Fibroblast of upper back skin (primary cell): ENCODE measurements at places on chromosomes 1 and 21.

DNA sequence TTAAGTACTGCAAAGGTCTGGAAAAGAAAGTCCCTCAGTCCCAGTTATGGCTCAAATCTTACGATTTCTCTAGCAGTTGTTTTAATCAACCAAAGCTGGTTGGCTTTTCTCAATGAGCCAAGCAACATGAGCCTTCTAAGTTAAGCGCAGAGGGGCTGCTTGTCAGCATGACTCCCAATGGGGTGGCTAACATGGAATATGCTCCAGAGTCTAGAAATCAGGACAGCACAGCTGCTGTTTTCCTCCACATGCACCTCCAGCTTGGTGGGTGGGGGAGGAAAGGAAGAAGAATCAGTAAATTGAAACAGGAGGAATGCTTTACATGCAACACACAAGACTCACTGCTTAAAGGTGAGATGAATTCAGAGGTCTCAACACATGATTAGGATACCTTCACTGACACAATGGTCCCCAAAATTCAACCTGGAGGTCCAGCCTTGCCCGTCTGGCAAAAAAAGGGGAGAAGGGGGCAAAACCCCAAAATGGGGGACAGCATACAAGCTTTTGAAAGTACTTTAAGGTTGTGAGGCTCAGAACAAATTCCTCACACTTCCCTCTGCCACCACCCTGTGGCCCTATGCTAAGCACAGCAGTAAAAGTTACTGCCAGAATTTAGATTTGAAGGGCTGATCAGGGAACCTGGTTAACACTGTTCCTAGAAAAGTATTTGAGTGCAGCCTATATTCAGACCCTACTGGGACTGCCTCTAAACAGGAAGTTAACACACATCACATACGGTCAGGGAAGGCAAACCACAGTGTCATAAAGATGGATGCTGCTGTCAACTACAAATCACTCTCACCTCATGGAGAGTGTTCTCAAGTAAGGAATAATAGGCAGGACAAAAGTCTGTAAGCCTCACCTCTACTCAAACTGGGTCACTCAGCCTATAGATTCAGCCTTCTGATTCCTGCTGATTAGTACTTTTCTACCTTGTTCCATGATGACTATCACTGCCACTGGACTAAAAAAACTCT lies 2.6 kb downstream of the GATAD2B start:
- peak; percentile 33 for DNase-seq

DNA sequence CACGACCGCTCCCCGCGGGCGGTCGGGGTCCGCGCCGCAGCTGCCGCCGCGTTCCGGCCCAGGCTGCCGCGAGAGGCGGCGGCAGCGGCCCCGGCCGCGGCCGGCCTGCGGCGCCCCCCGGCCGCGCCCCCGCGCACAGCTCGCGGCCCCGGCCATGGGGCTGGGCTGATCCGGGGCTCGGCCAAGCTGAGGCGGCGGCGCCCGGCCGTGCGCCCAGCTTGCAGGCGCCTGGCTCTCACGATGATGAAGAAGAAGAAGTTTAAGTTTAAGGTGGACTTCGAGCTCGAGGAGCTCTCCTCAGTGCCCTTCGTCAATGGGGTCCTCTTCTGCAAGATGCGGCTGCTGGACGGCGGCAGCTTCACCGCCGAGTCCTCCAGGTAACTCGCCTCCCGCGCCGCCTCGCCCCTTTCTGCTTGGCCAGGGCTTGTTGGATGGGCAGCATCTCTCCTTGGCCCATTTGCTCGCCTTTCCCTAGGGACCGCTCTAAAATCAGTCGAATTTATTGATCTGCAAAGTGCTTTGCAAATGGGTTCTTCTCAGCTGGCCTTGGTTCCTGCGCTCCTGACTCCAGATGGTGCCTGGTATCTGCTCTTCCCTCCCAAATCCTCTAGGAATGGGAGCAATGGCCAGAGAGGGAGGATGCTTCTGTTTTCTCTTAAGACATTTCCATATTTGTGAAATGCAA lies 431 bp downstream of the EEIG2 start:
- peak; percentile 9 for DNase-seq

GRCh38 chr1:111442457-111442856 lies 6.6 kb downstream of the WDR77 start:
- DNase-seq = no peak

- no peak for DNase-seq
Measured at GRCh38 chr1:229993060-229993459, 74.0 kb upstream of the GALNT2 start.

DNA sequence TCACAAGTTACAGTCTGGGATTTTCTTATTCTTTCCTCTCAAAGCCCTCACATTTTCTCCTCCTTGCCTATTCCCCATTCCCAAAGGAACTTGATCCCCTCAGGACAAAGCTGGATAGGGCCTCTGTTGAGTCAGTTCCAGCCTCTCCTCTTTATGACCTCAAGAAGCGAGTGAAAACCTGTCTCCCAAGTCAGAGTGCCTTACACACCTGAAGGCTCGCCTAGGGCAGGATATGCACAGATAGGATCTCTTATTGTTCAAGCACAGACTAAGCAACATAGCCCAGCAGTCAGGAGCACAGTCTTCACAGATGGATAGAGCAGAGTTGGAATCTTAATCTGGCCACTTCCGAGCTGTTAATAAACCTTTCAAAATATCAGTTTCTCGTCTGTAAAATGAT lies 60.8 kb upstream of the PRRC2C start:
- no peak for DNase-seq

DNA sequence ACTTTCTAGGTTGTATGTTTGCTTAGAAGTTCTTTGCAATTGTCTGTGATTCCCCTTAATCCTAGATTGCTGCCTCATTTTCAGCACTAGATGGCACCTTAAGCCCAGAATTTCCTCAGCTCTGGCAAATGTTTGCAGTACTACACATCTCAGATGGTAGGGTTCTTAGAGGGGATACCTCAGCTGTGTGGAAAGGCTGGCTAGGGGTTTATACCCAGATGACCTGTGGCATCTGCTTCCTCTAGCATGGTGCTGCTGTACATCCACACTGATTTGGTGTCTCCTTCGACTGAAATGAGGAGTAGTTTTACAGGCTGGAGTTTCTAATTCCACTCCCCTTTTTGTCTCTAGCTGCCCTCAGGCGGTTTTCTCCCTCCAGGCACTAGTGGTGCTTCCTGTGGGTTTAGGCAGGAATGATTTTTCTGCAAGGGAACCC lies 23.5 kb downstream of the ASB17 start:
- peak; percentile 62 for DNase-seq

DNA sequence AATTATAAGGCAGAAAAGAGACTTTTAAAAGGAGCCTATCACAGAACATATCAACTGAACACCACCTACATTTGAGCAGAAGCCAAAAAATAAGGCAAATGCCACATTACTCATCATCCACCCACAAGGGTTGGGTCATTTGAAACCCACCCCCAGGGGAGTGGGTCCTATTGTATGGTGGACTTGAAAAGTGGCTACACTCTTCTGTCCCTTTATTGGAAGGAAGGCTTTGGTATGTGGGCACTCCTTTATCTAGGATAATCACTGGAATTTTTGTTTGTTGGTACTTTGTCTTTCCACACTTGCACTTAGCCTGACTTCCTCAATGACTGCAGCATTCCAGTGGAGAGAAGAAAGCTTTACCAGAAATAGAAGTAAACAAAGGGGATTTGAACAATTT lies 157.2 kb upstream of the COL11A1 start:
- DNase-seq = peak; percentile 75

DNA sequence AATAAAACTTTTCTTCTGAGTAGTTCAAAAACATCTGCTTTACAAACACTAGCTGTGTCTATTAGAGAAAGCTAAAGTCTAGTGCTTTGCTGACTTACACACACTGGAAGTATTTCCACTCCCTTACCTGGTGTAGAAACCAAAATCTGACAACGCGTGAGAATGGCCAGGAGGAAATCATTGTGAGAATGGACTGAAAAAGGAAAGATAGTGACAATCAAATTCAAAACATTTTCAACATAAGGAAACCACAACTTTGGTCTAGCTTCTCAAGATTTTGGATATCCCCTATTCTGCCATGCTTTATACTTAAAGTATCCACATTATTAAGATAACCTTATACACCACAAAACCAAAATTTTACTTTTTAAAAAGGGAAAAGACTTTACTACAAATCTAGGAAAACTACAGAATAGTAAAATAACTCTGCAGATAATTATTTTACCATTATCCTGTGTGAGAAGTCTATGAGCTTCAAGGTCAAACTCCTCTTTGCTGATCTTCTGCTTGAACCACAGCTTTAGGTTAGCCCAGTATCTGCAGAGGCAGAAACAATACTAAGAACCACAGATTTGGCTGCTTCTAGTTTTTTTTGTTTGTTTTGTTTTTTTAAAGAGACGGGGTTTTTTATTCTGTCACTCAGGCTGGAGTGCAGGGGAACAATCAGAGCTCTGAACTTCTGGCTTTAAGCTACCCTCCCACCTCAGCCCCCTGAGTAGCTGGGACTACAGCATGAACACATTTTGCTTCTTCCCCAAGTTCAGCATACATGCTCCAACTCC lies 6.6 kb downstream of the TADA1 start:
- no peak for DNase-seq

GRCh38 chr1:244414543-244414942 lies 37.2 kb downstream of the ADSS2 start:
- peak; percentile 57 for DNase-seq

- no peak for DNase-seq
Measured at GRCh38 chr1:241844593-241844992, 3.4 kb upstream of the EXO1 start.

DNA sequence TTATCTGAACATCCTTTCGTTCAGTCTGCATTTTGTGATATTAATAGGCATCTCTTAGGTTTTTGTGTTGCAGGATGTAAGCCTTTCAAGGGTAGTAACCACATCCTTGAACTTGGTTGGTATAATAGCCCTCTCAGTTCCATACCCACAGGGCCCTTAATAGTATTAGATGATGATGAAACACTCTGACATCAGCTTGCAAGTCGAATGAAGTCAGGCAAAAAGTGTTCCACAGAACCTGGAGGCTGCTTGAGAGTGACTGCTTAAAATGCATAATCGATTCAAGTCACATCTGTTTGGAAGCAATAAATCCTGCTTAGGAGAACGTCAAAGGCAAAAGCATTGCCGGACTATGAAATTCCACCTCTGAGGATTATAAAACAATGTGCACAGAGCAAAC lies 415.6 kb upstream of the KAZN start:
- DNase-seq = peak; percentile 1

GRCh38 chr1:19505693-19506457 lies 20.5 kb upstream of the CAPZB start:
- no peak for DNase-seq

GRCh38 chr1:184630679-184631060 lies 124.0 kb downstream of the EDEM3 start:
- no peak for DNase-seq

GRCh38 chr1:32759997-32760623 lies 57.0 kb downstream of the YARS1 start:
- DNase-seq = peak; percentile 67

GRCh38 chr1:64172458-64172983 lies 30.9 kb upstream of the UBE2U start:
- DNase-seq = peak; percentile 74

- peak; percentile 41 for DNase-seq
Measured at GRCh38 chr21:17793246-17794123, 25.7 kb downstream of the C21orf91 start.

GRCh38 chr1:76068542-76068941 lies 6.0 kb upstream of the ST6GALNAC3 start:
- peak; percentile 71 for DNase-seq

- no peak for DNase-seq
Measured at GRCh38 chr1:13737398-13737797, 37.4 kb downstream of the PRDM2 start.

- no peak for DNase-seq
Measured at GRCh38 chr1:109184687-109185086, 29.0 kb upstream of the SARS1 start.

DNA sequence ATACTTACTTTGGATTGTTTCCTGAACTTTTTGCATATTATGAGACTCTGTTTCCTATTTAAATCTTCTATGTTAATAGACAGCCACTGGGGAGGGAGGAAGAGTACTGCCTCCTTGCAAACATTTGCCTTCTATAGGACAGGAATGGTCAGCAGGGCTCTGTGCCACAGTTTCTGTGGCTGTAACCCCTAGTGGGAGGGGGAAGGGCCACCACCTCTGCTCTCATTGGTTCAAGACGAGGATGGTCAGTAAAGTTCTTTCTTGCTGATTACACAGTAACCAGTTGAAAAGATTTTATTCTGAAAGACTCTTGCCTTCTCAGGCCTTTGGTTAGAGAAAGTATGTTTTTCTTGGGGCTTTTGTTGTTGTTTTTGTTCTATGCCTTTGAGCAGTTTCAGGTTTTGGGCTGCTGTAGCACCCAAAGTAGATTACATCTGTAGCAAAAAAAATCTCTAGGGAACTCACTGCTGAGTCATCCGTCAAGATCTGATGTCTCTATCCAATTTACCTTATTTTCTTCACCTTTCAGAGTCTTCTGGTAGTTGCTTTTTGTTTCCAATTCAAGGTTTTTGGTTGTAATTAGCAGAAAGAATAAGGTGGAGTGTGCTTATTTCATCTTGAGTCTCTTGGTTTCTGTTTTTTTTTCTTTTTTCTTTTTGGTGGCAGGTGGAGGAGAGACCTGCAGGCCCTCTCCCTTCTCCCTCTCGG lies 23.1 kb downstream of the SLC35A3 start:
- no peak for DNase-seq
